ENCODE measurements at places on chromosomes 7 and 10.

DNA sequence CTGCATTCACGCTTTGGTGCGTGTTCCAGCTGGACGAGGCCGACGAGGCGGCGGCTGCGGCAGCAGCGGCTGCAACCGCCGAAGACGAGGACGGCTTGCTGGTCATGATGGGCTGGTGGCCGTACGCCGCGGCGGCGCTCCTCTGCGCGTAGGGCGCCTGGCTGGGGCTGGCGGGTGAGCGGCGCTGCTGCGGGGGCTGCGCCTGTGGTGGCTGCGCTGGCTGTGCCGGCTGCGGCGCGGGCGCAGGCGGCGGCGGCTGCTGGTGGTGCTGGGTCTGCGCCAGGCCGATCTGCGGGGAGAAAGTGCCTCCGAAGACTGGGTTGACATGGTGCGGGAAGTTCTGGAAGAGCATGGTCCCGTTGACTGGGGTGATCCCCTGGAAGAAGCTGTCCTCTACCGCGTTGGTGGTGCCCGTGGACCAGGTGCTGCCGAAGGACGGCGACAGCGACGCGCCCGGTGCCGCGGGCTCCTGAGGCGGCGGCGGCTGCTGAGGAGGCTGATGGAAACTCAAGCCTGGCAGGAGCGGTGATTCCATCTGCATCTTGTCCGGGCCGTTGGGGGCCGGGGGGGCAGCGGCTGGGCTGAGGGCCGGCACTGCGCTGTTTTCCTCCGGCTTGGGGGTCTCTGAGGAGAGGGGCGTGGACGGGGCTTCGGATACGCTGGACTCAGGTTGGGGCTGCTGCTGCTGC, 51.1 kb downstream of the CPEB3 start:
- DNase-seq, result peak; percentile 63

- no peak for DNase-seq
Measured at GRCh38 chr7:154743206-154743605, 259.7 kb downstream of the PAXIP1 start.

DNA sequence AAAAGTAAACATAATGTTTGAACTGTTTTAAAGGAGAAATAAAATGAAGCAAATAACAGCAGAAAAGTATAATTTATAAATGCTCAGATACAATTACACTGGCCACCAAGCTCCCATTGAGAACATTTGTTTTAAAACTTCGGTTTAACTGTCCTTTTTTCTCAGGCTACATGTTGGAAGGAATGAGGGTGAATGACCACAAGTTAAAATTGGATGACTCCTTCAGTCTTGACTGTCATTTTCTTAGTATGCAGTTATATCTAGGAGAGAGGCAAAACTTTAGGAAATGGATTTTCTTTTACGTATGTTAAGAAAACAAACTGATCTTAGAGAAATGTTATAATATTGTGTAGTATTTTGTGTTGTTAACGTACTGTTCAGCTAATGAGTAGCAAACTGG, 5.0 kb downstream of the TRIM24 start:
- no peak for DNase-seq

GRCh38 chr10:112246-112645, 23.0 kb upstream of the ZMYND11 start:
- DNase-seq, result no peak

DNA sequence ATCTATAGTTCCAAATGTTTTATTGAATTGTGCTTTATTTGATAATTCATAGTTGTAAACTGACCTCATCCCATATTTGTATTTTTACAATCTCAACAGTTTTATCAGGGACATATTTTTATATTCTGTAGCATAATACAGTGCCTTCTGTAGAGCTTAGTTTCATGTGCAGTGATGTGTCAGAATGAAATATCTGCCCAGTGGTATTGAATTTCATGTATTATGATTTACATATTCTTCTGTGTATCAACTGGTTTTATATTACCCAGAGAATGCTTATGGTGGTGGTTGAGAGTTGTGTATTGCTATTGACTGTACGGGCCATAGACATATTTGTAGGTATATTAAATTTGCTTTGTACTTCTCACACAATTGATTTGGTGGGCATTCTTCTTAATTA, 89.9 kb downstream of the KAT6B start:
- no peak for DNase-seq

GRCh38 chr10:24518981-24519597, 204.6 kb downstream of the ARHGAP21 start:
- peak; percentile 68 for DNase-seq

GRCh38 chr7:158834878-158835784, 5.8 kb upstream of the ESYT2 start:
- DNase-seq, result peak; percentile 32

GRCh38 chr7:50960621-50961310, 178.1 kb upstream of the GRB10 start:
- DNase-seq, result no peak
